ENCODE measurements at places on chromosomes 1 and 21. TPM values are rescaled to one million over a fixed set of nuclear protein-coding genes. Genes with fewer than 3 reads are reported as not detected.

GRCh38 chr1:169100651-169101088, 5.8 kb upstream of the ATP1B1 start:
- no peak for DNase-seq

- DNase-seq, result no peak
Measured at GRCh38 chr1:196209983-196210382, 398.3 kb downstream of the KCNT2 start.

DNA sequence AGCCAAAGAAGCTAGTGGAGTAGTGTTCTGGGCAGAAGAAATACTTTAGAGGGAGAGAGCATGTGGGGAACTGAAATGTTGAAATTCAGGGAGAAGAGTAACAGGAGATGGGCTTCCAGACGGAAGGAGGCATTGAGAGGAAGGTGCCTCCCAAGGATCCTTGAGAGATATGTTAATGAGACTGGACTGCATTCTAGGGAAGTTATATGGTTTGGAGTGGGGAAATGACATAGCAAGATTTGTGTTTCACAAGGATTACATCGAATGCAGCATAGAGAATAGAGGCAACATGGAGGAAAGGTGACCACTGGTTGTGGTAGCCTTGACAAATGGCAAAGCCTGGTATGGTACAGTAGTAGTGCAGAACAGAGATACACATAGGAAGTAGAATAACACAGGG, 160.5 kb upstream of the HMCN1 start:
- no peak for DNase-seq

GRCh38 chr21:35329940-35330660, 281.0 kb upstream of the RUNX1 start:
- DNase-seq, result no peak

- no peak for DNase-seq
Measured at GRCh38 chr1:187956975-187957374, 1128.2 kb downstream of the PLA2G4A start.

GRCh38 chr1:169483500-169483966, 2.2 kb downstream of the SLC19A2 start:
- DNase-seq, result peak; percentile 35

GRCh38 chr1:56533197-56533596, 46.2 kb downstream of the PLPP3 start:
- DNase-seq, result no peak

GRCh38 chr1:241627453-241628259, 12.5 kb downstream of the CHML start:
- no peak for DNase-seq

DNA sequence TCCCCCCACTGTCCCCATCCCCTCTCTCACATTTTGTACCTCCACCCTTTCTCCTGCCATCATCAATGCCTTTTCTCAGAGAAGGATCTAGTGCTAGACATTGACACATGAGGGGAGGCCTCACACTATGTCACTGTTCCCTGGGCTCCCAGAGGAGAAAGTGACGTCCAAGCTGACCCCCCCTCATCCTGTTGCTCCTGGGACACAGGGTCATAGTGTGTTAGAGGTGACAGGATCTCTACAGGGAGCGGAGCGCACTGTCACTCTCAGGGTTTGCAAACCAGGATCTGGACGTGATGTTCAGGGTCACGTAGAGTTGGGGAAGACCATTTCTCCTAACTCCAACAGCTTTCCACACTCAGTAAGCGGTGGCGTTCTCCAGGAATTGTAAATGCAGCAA, 2.6 kb downstream of the NCMAP start:
- no peak for DNase-seq

GRCh38 chr1:89610457-89611011, 22.4 kb upstream of the LRRC8C start:
- DNase-seq, result no peak

DNA sequence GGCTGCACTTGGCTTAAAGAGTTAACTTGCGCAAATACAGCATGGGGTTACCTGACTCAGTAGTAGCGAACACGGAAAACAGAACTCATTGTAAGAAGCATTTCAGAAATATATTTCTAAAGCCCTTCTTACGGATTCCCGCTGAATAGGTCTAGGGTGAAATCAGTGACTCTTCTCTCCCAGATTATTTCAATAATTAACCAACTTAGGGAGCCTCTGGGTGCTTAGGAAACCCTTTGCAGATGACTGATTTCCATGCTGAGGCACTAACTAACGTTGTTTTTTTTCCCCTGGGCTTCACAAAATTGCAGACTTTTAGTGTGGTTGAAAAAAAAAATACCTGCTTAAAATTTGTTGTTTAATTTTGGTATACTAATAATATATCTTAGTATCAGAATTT, 40.3 kb downstream of the BTG3 start:
- DNase-seq, result no peak

CASQ2 gene
- 271 TPM for total RNA-seq

INTS11 gene
- total RNA-seq, result 68.8 TPM

MCOLN2 gene
- total RNA-seq, result not detected

HS2ST1 gene
- total RNA-seq, result 9.3 TPM

HUNK gene
- 0.10 TPM for total RNA-seq

PADI1 gene
- total RNA-seq, result not detected

LRRC53 gene
- not detected for total RNA-seq

H6PD gene
- 21.0 TPM for total RNA-seq

MYOCOS gene
- 0.10 TPM for total RNA-seq

PGLYRP3 gene
- not detected for total RNA-seq

RNU11 gene
- total RNA-seq, result not detected

LHX8 gene
- total RNA-seq, result not detected
